ENCODE measurements at places on chromosomes 13 and 19.

DNA sequence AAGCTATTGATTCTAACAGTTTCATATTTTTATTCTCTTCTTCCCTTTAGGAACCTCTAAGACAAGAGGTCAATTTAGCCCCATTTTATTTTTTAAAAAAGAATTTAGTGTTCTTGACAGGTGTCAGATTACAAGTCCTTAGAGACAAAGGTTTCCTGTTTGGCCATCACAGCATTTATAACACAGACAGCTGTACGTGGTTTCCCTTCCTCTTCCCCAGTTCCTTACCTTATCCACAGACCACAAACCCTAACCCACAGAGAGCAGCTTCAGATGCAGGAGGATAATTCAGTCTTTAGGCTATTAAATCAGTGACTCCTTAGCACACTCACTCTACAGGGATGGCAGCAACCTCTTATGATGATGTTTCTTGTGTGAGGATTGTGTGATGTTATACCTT is 1210.1 kb downstream of the DIAPH3 start:
- DNase-seq: no peak

- peak; percentile 30 for DNase-seq
Observed at GRCh38 chr13:72959643-72960042, 99.2 kb upstream of the KLF5 start.

DNA sequence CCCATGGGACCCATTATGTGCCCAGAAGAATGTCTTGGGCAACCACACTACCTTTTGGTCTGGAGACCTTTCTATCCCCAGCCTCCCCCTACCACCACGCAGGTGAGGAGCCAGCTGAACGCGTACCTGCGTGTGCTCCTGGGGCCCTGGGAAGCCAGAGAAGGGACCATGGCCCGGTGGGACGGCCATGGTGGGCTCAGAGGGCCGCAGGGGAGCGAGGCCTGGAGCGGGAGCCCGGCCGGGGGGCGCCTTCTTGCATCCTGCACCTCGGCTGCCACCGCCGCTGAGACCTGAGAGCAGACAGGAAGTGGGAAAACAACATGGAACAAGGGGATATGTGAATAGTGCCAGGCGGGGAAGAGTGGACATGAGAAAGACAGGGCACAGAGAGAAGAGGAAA is 2.3 kb downstream of the DYRK1B start:
- DNase-seq: no peak

- DNase-seq: no peak
Observed at GRCh38 chr19:19269952-19270694, 3.0 kb downstream of the TM6SF2 start.

DNA sequence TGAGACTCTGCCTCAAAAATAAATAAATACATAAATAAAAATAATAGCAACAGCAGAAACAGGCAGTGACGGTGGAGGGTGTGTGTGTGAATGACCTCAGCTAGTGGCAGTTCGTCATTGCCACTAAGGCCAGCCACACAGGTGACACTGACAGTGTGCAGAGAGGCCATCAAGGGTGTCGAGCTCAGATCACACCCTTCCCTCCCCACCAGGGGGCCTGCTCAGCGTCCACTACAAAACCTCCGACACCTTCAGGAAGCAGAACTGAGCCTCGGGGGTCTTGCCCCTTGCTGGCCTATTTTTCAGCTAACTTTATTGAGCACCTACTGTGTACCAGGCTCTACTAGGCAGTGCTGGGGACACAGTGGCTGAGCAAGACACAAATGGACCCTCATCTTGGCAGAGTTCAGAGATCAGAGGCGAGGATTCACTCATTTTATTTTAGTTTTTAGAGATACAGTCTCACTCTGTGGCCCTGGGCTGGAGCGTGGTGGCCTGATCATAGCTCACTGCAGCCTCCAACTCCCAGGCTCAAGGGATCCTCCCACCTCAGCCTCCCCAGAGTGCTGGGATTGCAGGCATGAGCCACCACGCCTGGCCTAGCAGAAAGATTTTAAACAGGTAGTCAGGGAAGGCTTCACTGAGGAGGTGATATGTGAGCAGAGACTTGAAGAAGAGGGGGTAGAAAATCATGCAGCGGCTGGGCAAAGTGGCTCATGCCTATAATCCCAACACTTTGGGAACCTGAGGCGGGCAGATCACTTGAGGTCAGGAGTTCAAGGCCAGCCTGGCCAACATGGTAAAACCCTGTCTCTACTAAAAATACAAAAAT is 30.3 kb upstream of the SEMA6B start:
- DNase-seq: no peak

DNA sequence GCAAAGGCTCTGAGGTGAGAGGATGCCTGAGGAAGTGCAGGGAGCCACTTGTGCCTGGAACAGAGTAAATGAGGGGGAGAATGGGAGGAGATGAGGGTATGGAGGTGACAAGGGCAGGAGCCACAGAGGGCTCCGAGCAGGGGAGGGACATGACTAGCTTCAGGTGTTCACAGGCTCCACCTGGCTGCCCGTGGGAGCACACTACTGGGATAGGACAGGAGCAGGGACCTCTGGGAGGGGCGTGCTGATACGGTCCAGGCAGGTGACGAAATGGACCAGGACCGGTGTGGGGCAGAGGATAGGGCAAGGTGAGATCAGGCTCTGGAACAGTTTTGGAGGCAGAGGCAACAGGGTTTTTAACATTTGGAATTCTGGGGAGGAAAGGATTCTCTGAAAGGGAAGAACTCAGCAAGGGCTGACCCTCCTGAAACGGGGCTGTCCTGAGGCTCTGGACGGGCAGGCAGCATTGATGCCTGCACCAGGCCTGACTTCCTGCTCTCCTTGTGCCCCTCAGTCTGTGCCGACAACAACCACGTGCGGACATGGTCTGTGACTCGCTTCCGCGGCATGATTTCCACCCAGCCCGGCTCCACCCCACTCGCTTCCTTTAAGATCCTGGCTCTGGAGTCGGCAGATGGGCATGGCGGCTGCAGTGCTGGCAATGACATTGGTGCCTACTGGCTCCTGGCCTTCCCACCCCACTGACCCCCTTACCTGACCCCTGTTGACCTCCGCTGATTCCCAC is 11.6 kb downstream of the SHKBP1 start:
- peak; percentile 34 for DNase-seq
